ENCODE measurements at places on chromosomes 2 and 18.

DNA sequence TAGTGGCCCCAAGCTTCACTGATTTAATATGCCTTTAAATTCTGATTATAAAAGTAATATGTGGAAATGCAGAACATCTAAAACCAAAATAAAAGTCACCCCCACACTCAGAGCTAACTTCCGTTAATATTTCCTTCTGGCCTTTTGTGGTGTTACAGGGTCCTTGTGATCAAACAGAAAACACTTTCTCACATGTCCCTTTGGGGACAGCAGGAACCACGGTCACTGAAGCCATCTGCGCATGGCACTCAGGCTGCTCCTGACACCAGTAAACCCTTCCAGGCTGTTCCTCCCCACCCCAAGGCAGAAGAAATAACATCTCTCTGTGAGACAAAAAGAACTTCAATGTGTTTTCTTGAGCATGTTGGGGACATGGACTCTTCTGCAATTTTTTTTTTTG is 25.1 kb upstream of the GPR17 start:
- no peak for DNase-seq

DNA sequence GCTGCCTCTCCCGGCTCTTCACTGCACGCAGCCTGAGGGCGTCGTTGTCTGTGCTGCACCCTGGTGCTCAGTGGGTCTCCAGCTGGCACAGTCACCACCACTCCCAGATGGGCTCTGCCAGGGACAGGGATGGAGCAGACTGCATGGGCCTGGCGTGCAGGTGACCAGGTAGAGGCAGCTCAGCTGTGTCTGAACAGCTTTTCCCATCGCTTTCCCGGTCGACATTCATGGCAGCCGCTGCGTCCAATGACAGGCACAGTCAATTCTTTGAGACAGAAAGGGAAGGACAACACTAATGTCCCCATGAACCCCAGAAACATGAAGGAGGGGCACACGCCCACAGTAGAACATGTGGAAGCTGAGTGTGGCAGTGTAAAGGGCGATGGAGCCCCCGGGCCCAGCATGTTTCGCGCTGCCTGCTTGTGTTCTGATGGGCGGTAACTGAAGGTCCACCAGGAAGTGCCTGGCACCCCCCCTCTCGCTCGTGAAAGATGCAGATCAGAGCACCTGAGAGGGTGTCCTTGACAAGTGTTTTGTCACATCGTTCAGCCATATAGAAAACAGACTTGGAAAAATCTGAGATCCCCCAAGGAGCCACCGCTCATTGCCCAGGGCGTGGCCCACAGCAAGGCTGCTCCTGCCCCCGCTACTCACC is 122.4 kb downstream of the NFATC1 start:
- DNase-seq = no peak

DNA sequence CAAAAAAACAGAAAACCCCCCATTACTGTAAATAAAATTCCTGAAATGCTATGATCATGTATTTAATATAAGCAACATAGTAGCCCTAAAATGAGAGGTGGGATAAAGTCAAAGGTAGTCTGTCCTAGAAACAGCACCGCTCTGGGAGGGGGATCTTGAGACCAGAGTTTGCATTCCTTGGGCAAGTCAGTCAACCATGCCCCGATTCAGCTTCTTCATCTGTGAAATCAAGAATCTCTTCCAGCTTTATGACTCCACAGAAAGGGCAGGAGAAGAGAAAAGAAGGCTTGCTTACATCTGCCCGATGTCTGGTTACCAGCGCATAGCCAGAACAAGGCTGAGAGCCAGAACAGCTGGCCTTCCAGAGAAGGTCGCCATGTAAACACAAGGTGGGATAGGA is 2.1 kb upstream of the FBLN7 start:
- DNase-seq = no peak

DNA sequence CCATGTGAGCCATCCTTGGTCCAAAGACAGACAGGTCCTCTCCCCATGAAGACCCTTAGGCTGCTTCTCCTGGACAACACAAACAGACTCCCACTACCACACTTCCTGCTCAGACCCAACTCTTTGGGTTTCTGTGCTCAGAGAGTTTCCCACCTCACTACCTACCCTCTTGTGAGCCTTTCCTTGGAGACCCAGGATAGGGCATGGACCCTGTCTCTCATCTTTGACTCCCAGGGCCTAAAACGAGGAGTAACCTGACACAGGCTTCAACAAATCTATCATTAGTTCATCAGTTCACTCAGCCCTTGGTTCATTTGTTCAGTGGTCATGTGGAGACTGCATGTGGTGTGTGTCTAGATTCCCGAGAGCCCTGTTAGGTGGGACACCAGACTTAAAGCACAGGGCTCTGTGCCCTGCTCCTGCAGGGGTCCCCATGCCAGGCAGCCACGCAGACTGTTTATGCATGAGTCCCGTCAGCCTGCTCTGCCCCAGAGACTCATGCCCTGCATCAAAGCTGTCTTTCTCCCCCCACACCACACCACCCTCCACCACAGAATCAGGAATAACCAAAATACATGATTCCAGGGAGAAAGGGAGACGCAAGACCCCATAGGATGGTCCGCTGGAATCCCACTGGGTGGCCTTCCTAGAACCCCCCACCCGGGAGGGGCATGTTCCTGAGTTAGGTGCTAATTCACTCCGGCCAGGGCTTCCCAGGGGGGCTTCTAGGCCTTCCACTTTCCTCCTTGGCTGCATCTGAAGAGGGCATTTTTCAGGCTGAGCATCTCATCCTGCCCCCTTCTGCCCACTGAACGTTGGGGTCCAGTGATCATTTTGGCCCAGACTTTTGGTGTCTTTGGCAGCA is 100.2 kb upstream of the TEX51 start:
- no peak for DNase-seq

Measured in NCI-H1436 (cell line).